Activated CD4-positive, alpha-beta T cell treated with anti-CD3 and anti-CD28 coated beads, Interleukin-2, Interleukin-4, amounts not matched to agents 100 ng/mL and 50 ng/mL, durations not matched to agents 16 hours and 8 hours (primary cell): ENCODE measurements at places on chromosomes 3 and 15.

GRCh38 chr3:166764698-166765318, 615.3 kb downstream of the ZBBX start:
- no peak for DNase-seq

DNA sequence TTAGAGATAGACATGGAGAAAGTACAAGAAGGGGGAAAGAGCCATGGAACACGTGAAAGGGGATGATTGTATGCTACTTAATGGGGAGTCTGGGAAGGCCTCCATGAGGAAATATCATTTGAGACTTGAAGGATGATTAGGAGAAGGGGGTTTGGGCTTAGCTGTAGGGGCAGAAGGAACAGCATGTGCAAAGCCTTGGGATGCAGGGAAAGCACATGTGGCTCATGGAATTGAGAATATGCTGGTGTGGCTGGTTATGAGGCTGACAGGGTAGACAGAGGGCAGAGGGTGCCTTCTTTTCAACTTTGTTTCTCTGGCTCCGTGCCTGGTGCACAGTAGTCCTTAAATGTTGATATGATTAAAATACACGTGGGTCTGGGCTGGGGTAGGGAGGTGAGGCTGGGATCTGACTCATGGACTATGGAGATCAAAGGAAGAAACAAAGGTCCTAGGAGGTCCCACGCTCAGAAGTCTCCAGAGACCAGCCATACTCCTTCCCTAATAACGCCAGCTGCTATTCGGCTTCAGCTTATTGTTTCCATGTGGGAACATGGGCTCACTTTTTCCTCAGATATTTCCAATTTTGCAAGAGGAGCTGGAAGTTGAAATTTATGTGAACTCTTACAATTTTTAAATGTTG, 1.1 kb downstream of the GTF2E1 start:
- DNase-seq = no peak

DNA sequence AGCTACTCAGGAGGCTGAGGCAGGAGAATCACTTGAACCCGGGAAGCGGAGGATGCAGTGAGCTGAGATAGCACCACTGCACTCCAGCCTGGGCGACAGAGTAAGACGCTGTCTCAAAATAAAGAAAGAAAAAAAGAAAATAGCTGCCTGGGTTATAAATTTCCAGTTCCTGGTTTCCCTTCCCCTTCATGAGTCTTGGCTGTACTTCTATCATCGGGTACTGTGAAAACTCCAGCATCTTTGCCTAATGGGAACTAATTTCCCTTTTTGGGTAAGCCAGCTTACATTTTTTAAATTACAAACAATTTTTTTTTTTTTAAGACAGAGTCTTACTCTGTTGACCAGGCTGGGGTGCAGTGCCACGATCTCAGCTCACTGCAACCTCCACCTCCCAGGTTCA, 15.0 kb downstream of the DENND4A start:
- DNase-seq = no peak

DNA sequence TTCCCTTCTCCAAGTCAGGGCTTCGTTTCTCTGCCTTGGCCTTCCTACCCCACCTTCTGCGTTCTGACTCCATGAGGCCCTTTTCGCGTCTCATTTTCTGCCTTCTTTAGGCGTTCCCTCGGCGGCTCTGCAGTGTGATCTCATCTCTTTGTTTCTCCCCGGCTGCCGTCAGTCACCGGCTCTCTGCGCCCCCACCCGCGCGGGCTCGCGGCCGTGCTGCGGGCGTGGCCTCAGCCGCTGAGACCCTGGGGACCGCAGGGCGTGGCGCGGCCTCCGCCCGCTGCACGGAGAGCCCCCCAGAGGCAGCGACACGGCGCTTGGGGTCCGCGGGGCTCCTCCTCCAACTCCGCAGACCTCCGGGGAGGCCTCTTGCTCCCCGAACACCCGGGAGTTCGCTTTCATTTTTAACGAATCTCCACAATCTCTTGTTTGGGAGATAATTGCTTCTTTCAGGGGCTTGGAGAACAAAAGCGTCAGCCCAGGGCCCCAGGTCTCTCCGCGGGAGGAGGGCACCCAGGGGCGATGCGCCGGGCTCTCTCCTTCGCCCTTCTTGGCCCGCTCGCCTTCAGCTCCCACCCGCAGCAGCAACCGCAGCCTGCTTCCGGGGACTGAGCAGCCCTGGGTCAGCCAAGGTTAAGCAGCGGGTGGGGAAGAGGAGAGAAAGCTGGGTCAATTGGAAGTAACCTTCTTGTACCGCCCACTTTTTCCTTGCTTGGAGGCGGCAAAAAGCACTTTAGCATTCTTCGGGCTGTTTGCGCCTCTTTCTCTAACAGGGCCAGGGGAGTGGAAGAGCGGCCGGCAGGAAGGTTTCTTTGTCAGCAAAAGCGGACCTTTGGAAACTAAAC, 35.2 kb downstream of the GAP43 start:
- peak; percentile 64 for DNase-seq

DNA sequence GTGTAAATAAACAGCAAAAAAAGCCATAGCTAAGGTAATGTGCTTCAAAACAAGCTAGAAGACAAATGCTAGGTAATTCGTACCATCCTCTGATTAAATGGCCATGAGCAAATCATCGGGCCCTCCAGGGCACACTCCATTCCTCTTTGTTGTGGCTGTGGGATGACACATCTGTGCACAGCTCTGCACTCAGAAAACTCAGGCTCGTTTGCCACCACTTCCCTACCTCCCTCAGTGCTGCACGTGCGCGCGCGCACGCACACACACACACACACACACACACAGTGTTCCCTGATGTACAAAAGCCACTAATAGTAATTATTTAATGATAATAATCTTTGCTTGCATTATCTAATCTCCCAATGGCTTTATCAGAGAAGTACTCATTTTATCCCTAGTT, 336.6 kb downstream of the FEZF2 start:
- DNase-seq = no peak

DNA sequence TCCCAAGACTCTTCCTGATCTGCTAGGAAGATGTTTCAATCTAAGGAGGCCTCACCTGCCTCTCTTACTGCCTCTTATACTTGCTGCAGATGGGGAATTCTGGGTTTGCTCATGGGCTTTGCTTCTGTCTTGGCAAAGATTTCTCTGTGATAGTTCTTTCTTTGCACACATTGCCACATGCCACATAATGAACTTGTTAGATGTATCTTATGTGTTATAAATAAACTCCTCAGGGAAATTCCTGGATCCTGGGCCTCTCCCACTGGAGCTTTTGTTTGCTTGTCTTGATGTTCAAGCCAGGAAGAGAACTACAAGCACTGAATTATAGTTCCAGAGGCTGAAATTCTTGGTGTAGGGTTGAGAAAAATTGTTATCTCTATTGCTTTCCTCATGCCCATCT, 12.2 kb downstream of the RTP1 start:
- no peak for DNase-seq

GRCh38 chr3:189278221-189278620, 106.5 kb downstream of the TPRG1 start:
- no peak for DNase-seq

DNA sequence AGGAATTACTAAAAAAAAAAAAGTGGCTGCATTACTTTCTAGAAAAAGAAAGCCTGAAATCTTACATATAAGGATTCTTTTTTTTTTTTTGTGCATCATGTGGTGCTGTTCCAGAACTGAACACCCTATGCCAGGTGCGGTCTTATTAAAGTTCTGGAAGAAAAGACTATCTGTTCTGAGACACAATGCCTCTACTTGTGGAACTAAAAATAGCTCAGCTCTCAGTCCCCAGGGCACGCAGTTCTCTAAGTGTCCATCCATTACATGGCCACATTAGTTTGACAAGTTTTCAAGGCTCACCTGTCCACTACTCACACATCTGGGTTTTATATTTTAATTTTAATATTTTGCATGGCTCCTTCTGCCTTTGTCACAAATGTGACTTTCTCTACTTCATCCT, 126.6 kb upstream of the ADAMTS9 start:
- no peak for DNase-seq

GRCh38 chr3:136332776-136333175, 82.6 kb downstream of the PCCB start:
- DNase-seq = no peak

- no peak for DNase-seq
Observed at GRCh38 chr3:47884603-47885002, 81.7 kb downstream of the DHX30 start.

DNA sequence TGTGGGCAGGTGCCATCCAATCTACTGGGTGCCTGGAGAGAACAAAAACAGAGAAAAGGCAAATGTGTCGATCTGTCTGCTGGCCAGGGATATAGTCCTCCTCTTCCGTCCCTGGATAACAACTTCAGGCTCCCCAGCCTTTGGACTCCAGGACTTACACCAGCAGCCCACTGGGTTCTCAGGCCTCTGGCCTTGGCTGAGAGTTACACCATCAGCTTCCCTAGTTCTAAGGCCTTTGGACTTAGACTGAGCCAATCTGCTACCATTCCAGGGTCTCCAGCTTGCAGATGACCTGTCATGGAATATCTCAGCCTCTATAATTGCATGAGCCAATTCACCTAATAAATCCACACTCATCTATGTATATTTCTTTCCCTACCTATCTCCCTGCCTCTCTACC, 460.9 kb upstream of the ADAMTS9 start:
- no peak for DNase-seq

DNA sequence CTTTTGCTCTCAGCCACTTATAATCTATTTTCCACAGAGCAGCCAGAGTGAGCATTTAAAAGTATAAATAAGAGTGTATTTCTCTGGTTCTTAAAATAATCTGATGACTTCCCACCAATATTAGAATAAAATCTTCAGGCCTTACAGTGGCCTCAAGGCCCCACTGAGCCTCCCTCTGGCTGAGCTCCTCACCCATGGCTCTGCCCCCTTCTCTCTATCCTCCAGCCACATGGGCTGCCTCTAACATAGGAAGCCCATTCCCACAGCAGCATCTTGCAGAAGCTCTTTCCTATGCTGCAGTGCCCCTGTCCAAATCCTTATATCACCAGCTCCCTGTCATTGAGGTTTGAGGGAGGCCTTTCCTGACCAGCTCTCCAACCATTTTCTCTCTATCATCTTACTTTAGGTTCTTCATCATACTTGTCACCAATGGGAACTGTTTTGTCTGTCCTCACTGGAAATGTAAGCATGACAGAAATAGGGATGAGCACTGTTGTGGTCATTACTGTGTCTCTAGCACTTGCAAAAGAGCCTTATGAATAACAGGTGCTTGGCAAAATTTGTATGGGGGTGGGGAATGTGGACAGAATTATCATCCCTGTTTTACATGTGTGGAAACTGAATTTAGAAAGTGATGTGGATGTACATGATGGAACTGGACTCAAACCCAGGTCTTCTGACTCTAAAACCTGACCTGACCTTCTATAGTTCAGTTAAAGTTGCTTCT, 250.6 kb downstream of the NR1D2 start:
- no peak for DNase-seq

DNA sequence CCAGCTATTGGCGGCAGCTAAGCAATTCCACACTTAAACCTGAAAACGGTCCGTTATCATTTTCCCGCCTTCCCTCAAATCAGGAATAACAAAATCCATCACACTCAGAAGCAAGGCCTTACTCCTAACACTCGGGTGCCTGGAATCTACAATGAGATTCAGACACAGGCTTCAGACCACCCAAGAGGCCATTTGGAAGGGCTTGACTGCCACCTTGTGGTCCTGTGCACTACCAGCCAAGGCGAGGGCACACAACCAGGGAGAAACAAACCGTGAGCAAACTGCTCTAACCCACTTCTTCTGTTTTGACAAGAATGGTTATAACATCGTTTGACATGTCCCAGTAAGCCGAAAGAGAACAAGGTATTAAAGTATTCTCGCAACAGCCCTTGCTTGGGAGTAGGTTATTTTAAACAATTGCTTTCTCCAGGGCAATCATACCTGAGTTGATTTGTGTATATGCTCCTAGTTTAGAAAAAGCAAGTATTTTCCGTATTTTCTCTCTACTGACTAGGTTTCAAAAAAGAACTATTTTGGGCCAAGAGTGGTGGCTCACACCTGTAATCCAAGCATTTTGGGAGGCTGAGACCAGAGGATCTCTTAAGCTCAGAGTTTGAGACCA, 40.1 kb upstream of the TAFA4 start:
- DNase-seq = peak; percentile 49

- DNase-seq = no peak
Observed at GRCh38 chr15:98580572-98580971, 67.8 kb upstream of the IGF1R start.

GRCh38 chr3:38204599-38205471, 39.5 kb downstream of the OXSR1 start:
- DNase-seq = peak; percentile 42

DNA sequence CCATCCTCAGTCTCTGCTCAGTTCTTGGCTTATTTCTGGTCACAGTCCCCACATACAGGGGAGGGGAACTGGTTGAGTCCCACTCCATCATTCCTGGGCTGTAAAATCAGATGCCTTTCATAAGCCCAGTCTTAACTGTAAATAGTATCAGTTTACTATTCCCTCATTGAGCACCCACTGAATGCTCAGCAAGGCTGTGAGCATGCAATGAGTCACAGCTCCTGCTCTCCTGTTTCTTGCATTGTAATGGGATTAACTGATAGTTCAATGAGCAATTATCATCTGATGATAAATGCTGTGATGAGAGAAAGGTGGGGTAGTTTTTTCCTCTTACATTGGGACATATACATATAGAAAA, 113.6 kb upstream of the TPM1 start:
- DNase-seq = no peak

DNA sequence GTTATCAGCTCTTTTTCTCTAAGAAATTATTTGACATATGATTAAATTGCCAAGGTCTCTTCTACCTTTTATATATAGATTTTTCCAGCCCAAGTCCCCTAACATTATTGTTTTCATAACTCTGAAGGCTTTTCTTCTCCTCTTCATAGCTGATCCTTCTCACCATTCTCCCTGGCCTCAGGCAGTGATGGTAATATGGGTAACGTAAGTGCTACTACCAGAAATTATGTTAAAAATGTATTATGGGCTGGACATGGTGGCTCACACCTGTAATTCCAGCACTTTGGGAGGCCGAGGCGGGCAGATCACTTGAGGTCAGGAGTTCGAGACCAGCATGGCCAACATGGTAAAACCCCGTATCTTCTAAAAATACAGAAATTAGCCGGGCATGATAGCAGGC, 29.2 kb downstream of the BMF start:
- no peak for DNase-seq
